Left lung (tissue), 14 donors: ENCODE measurements at places on chromosomes 5 and 9.

- no peak for DNase-seq
Measured at GRCh38 chr5:57324861-57325260, 151.0 kb downstream of the GPBP1 start.

- DNase-seq = no peak
Measured at GRCh38 chr9:97905228-97905627, 17.1 kb downstream of the TRMO start.

GRCh38 chr5:38872826-38873225 lies 27.0 kb downstream of the OSMR start:
- no peak for DNase-seq

DNA sequence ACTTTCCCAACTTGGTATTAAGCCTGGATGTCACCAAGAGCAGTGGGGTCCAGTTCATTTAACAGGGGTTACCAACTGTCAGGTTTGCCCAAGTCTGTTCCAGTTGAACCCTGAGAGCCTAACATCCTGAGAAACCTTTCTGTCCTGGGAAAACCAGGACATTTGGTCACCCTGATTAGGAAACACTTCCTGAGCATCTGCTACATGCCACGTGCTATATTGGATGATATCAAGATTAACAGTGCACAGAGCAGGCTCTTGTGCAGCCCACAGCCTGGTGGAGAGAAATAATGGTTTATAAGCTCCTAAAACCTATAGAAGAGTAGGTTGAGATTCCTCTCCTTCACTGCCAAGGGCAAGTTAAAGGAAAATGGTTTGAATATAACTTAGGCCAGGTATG lies 102.9 kb upstream of the RAD23B start:
- no peak for DNase-seq

- no peak for DNase-seq
Measured at GRCh38 chr5:18152671-18153070, 518.4 kb downstream of the TAF11L14 start.

DNA sequence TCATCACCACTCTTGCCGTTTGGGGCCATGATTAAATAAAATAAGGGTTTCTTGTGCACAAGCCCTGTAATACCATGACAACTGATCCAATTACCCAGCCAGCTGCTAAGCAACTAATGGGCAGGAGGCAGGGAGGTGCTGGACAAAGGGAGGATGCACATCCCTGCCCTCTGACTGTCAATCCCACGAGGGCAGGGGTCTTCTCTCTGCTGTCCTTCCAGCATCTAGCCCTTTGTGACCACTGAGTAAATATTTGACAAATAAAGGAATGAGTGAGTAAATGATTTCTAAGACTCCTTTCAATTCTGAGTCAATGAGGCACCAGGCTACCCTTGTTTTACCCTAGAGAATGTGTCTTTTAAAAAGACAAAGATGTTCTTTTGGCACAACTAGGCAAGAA lies 247.1 kb downstream of the SYK start:
- no peak for DNase-seq

DNA sequence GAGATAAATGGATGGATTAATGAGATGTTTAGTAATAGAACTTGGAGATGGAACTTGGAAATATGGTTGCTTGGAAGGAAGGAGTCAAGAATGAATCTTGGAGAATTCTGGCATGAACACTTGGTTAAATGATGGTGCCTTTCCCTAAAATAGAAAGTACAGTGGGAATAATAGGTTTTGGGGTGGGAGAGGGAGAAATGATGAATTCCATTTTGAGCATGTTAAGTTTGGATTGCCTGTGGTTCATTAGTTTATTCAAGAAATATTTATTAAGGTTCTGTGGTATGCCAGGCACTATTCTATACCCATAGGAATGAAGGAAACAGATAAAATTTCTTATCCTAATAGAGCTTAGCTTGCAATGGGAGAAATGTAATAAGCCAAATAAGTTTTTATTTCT lies 58.4 kb downstream of the PBX3 start:
- DNase-seq = no peak
